ENCODE measurements at places on chromosomes 4 and X. TPM values are rescaled to one million over a fixed set of nuclear protein-coding genes. Genes with fewer than 3 reads are reported as not detected.

GRCh38 chr4:108693211-108693610 lies 42.8 kb downstream of the OSTC start:
- DNase-seq = no peak

DNA sequence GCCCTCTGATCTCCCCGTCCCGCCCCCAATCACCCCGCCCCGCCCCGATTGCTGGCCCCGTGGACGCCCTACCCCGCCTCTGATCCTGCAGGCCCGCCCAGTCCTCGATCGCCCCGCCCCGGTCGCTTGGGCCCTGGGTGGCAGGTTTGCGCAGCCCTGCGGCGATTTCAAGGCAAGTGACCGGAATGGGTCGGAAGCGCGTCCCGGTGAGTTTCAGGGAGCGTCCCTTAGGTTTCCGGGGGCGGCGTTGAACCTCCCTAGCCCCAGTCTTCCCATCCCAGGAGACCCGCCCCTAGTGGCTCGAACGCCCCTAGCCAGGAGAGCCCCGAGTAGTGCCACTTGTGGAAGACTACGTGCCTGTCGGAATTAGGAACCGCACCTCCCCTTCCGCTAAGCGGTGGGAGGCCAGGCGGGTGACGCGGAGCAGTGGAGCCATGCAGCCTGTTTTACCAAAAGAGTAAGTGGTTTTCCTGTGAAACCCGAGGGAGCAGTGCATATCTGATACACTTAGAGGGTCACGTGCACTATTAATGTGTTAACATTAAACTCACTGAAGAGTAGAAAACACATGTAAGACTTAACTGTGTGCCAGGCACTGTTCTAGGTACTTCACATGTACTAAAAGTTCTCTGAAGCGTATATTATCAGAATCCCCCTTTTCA lies 354 bp upstream of the TEC start:
- DNase-seq = peak; percentile 67

GRCh38 chr4:172692701-172693100 lies 475.9 kb upstream of the GALNT7 start:
- no peak for DNase-seq

The ZBTB49 gene
- total RNA-seq = 14.7 TPM

The ZNF330 gene
- total RNA-seq = 35.9 TPM
